ENCODE measurements at places on chromosomes 2 and 18. TPM values are rescaled to one million over a fixed set of nuclear protein-coding genes. Genes with fewer than 3 reads are reported as not detected.

IGFBP2 gene
- polyA plus RNA-seq: 2.2 TPM

EFEMP1 gene
- 18.0 TPM for polyA plus RNA-seq

REG1A gene
- not detected for polyA plus RNA-seq

FAM228A gene
- 2.6 TPM for polyA plus RNA-seq

CLEC4F gene
- polyA plus RNA-seq: not detected

RNF152 gene
- polyA plus RNA-seq: 2.7 TPM

LINC00305 gene
- polyA plus RNA-seq: not detected

AGXT gene
- not detected for polyA plus RNA-seq

TGFA gene
- polyA plus RNA-seq: 0.55 TPM

IL1RL2 gene
- 1.1 TPM for polyA plus RNA-seq

PDE11A gene
- polyA plus RNA-seq: not detected

CELF4 gene
- polyA plus RNA-seq: 3.8 TPM

KCNG2 gene
- polyA plus RNA-seq: not detected

SEH1L gene
- 83.7 TPM for polyA plus RNA-seq

IL36A gene
- polyA plus RNA-seq: not detected

BIN1 gene
- polyA plus RNA-seq: 5.2 TPM

CAVIN2 gene
- polyA plus RNA-seq: 0.55 TPM

PSMA8 gene
- polyA plus RNA-seq: 1.5 TPM

TSGA10 gene
- polyA plus RNA-seq: 28.3 TPM

ELOA2 gene
- polyA plus RNA-seq: not detected

ATP8B1 gene
- polyA plus RNA-seq: not detected

INHA gene
- polyA plus RNA-seq: 0.60 TPM

ITSN2 gene
- 23.4 TPM for polyA plus RNA-seq

WDR54 gene
- 25.1 TPM for polyA plus RNA-seq

DUSP19 gene
- 4.4 TPM for polyA plus RNA-seq
